Activated T-cell treated with anti-CD3 and anti-CD28 coated beads, Interleukin-2, amount 50 U/mL, for 48 hours (primary cell): ENCODE measurements at places on chromosomes 11 and 22.

DNA sequence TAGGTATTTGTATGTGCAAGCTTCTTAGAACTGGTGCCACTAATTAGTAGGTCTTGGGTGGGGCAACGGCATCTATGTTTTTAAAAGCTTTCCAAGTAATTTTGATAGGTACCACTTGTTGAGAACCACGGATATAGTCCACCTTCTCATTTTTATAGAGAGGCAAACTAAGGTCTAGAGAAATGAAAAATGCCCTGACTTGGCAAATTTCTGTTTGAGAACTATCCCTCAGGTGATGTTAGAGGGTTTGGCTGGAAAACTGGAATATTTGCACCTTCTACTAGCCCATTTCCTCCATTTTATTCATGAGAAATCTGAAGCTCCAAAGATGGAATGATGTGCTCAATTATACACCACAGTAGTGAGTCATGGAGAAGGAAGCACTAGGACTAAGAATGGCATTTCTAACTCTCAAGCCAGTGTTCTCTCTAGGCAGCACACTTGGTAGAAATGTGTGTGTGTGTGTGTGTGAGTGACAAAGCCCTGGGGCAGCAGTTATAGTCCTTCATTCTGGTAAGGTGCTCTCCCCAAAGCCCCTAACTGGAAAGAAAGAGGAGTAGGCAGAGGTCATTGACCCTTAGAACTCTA, 1.8 kb upstream of the TMEM86A start:
- no peak for DNase-seq

- DNase-seq: no peak
Measured at GRCh38 chr11:12692229-12693075, 18.2 kb downstream of the TEAD1 start.

DNA sequence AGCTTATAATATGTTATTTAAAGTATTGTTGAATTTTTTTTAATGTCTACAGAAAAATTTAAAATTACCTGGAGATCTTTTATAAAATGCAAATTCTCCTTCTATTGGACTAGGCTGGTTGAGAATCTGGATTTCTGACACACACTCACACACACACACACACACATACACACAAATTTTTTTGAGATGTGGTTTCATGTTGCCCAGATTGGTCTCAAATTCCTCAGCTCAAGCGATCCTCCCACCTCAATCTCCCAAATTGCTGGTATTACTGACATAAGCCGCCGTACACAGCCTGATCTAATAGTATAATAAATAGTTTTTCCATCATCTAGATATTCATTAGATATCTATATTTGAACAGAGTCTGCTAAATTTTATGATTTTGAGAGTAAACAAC, 4.5 kb upstream of the RFPL1 start:
- DNase-seq: no peak

DNA sequence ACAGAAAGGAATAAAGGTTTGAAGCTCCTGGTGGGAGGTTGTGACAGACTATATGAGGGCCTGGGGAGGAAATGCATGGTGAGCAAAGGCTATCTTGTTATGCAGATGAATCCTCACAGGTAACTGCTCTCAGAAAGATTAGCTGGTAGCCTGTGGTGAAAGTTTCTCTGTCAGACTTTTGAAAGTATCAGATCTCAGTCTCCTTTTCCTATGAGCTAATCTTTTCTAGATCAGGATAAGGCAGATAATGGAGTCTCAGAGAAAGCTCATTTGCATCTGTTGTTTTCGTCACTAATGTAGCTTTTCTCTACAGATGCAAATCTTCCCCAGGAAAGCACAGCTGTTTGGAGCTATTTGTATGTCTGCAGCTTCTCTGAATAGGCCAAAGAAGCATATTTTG, 21.0 kb upstream of the OR6X1 start:
- DNase-seq: no peak

GRCh38 chr11:11383995-11384394, 30.9 kb upstream of the CSNK2A3 start:
- no peak for DNase-seq
